ENCODE measurements at places on chromosomes 4 and X.
A peak's percentile ranks its signal among the peaks of the same experiment; 100 is the strongest.

GRCh38 chrX:50680990-50681389 lies 133.0 kb downstream of the SHROOM4 start:
- DNase-seq = no peak

DNA sequence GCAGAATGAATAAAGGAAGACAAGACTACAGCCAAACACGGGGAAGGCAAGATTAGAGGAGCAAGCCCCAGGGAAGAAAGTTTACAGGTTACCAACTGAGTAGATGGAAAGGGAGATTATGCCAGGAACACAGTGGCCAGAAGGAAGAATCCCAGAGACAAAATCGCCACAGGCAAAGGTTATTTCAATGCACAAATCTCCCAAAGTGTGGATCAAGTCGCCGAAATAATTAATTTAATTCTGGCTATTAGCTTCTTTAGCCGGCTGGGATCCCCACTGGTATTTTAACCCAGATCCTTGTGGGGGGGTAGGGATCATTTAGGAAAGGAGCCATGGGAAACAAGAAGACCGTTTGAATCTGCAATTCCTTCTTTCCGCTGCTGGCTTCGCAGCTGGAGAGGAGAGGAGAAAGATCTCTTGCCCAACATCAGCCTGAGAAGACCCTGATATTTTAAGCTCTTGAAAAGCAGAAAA lies 171.0 kb downstream of the DHX15 start:
- DNase-seq = no peak

DNA sequence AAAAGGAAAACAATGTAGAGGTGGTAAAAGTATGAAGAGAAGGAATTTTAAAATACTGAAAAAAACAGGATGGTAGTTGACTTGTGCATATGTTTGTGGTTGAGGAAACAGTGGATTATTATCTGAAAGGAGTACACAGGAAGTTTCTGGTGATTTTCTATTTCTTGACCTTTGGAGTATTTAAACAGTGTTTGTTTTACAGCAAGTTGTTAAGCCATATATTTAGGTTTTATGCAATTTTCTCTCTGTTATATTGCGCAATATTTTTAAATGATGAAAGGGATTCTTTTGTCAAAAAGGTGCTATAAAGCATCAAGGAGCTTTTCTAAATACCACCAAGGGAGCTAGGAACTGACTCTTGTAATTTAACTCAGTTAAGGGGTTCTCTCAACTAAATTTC lies 343.1 kb upstream of the MAOA start:
- no peak for DNase-seq

GRCh38 chr4:25088093-25088952 lies 57.6 kb upstream of the LGI2 start:
- no peak for DNase-seq

DNA sequence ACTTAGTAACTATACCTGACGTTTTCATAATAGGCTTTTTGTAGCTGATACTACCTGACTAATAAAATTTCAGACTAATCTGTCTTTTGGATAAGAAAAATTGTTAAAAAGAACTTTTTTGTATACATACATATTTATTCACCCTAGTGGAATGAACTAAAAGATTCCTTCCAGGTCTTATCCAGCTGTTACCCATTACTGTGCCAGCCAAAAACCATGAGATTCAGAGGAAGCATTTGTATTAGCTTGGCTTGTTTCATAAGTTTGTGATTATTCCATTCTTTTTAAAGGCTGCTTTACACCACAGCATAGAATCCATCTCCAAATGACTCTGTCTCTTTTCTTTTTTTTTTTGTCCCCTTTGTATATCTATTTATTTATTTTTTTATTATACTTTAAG lies 149.4 kb downstream of the FAT4 start:
- no peak for DNase-seq

GRCh38 chr4:92970996-92971395 lies 667.2 kb downstream of the GRID2 start:
- no peak for DNase-seq

- no peak for DNase-seq
These were observed 24.0 kb upstream of the ASMTL start for GRCh38 chrX:1476682-1477081.

- DNase-seq = no peak
These were observed 250.6 kb upstream of the NDST3 start for GRCh38 chr4:117783716-117784115.

DNA sequence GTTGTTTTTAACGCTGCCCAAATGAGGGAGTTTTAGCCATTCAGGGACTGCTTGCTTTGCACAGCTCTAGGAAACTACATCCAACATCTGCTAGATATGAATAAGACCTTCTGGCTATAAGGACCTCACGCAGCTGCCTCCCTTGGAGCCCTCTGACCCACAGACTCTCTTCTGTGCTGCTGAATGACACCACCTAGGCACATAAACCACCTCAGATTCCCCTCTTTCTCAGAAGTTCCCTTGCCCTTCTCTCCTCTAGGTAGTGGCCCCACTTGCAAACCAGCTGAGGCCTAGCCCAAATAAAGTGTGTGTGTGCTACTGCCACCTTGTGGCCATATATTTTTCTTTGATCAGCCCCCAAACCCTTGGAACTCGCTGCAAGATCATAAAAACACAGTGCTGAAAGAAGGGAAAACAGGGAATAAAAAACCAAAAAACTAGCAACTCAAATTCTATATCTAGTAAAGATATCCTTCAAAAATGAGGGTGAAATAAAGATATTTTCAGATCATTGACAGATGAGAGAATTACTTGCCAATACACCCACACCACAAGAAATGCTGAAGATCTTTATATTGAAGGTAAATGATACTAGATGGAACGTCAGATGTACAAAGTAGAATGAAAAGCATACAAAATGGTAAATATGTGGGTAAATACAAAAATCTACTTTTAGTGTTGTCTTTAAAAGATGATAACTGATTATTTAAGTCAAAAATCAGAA lies 265.9 kb downstream of the ADAMTS3 start:
- peak; percentile 30 for DNase-seq

DNA sequence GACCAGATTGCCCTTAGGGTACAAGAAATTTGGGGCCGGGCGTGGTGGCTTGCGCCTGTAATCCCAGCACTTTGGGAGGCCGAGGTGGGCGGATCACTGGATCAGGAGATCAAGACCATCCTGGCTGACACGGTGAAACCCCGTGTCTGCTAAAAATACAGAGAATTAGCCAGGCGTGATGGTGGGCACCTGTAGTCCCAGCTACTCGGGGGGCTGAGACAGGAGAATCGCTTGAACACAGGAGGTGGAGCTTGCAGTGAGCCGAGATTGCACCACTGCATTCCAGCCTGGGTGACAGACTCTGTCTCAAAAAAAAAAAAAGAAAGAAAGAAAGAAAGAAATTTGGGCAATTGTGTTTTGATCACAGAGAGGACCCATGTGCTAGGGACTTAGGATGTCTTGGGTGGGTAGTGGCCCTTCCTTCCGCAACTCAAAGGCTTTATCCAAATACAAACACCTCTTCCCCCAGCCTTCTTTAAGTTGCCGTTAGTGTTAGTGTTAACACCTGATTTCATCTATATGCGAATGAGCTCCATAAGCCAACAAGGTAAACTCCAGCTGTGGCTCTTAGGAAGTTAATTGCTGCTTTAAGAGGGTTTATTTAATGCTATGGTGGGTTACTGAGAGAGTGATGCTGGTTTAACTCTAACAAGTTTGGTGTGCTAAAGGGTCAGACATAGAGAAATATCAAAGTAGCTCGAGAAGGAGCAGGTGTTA lies 8.6 kb upstream of the CCDC110 start:
- DNase-seq = no peak

GRCh38 chr4:752196-752861 lies 46.7 kb downstream of the PCGF3 start:
- no peak for DNase-seq

- no peak for DNase-seq
These were observed 192.5 kb downstream of the MAML3 start for GRCh38 chr4:139961344-139961946.

- DNase-seq = no peak
These were observed 3.3 kb upstream of the CXCL9 start for GRCh38 chr4:76010576-76010975.

All from CD4-positive, alpha-beta T cell treated with Interleukin-6 at 100 ng/mL for 8 hours (primary cell).